ENCODE measurements at places on chromosomes 2 and 18. TPM values are rescaled to one million over a fixed set of nuclear protein-coding genes. Genes with fewer than 3 reads are reported as not detected.

OTOS gene
- polyA plus RNA-seq, result not detected

CDK15 gene
- 11.4 TPM for polyA plus RNA-seq

C2orf15 gene
- not detected for polyA plus RNA-seq

MTIF2 gene
- 20.3 TPM for polyA plus RNA-seq

STK17B gene
- 6.1 TPM for polyA plus RNA-seq

MAPK4 gene
- not detected for polyA plus RNA-seq

C2orf80 gene
- polyA plus RNA-seq, result not detected

RAB11FIP5 gene
- polyA plus RNA-seq, result 42.5 TPM

FAM110C gene
- not detected for polyA plus RNA-seq

NOL4 gene
- polyA plus RNA-seq, result not detected

DOCK10 gene
- 62.7 TPM for polyA plus RNA-seq

ASPRV1 gene
- polyA plus RNA-seq, result 0.29 TPM

ZNF804A gene
- polyA plus RNA-seq, result 0.96 TPM

KIAA2012 gene
- polyA plus RNA-seq, result 0.13 TPM

TNFRSF11A gene
- not detected for polyA plus RNA-seq

EGR4 gene
- not detected for polyA plus RNA-seq

HAAO gene
- 0.54 TPM for polyA plus RNA-seq

MOB4 gene
- 20.3 TPM for polyA plus RNA-seq
